ENCODE measurements at places on chromosomes 5 and 9.

GRCh38 chr5:94245608-94246007, 372.8 kb downstream of the KIAA0825 start:
- no peak for DNase-seq

GRCh38 chr5:139696167-139696893, 48.2 kb downstream of the CXXC5 start:
- DNase-seq: no peak

DNA sequence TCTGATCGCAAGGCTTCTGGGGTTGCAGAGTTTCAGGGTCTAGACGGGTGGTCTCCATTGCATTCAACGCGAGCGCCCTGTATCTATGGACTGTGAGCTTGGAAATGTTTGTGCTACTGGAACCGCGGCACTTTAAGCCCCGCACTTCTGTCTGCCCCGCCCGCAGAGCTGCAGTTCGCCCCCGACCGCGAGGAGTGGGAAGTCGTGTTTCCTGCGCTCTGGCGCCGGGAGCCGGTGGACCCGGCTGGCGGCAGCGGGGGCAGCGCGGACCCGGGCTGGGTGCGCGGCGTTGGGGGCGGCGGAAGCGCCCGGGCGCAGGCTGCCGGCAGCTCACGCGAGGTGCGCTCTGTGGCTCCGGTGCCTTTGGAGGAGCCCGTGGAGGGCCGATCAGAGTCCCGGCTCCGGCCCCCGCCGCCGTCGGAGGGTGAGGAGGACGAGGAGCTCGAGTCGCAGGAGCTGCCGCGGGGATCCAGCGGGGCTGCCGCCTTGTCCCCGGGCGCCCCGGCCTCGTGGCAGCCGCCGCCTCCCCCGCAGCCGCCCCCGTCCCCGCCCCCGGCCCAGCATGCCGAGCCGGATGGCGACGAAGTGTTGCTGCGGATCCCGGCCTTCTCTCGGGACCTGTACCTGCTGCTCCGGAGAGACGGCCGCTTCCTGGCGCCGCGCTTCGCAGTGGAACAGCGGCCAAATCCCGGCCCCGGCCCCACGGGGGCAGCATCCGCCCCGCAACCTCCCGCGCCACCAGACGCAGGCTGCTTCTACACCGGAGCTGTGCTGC, 1.0 kb downstream of the ADAMTS19 start:
- DNase-seq: no peak

- DNase-seq: no peak
These were observed 5.2 kb downstream of the DOCK8 start for GRCh38 chr9:219670-220365.

GRCh38 chr5:163350083-163350482, 87.3 kb upstream of the CCNG1 start:
- no peak for DNase-seq

- no peak for DNase-seq
These were observed 158.7 kb downstream of the NFIB start for GRCh38 chr9:14155237-14155636.

DNA sequence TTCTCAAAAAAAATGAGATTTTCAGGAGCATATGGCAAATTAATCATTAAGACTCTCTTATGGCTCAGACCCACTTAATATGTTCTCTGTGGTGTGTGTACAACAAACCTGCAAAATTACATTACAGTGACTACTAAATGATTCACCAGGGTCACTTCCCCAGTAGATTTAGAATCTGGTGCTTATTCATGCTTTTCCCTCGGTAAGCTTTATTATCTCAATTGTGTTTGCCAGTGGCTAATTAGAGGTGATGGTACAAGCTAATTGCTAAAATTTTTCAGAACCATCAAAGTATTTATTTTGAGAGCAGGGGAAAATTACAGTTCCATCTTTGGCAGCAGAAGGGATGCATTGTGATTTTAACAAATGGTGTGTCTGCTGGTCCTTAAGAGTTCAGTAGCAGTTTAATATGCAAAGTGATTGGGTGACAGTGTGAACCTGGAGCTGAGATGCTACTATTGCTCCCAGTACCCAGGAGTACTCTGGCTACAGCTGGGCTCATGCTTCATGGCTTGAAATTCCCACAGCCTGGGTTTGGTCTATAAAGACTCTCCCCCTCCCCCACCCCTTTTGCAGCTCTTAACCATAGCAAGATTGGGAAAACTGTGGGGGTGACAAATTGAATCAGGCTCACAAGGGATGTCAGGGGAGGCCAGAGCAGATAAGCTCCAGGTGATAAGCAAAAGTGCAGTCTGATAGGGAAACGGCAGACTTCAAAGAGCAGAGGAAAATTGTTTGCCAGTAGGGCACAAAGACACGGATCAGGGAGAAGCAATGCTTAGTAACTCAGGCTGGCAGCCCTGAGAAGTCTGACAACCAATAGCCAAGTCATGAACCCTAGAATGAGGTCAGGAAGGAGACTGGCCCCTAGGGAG, 92.8 kb upstream of the RAD23B start:
- no peak for DNase-seq

DNA sequence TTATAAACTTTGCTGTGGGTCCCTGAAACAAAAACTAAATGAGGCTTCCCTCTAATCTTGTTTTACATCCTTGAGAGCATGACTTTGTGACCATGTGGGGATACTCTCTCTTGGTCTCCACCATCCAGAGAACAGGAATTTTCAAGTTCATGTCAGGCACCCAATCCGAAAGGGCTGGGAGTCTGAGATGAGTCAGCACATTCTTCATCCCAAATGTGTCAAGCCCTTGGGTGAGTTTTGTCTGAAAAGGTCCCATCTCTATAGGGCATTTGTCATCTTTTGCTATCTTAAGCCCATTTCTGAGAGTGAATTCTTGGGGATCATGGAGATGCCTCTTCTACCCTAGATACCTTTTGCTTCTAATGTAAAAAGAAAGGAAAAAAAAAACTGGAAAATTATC, 26.9 kb upstream of the RAPGEF6 start:
- no peak for DNase-seq

Data from activated naive CD4-positive, alpha-beta T cell treated with Interleukin-2 at 50 U/mL for 16 hours (primary cell).